Left renal pelvis (tissue), 4 donors: ENCODE measurements at places on chromosomes 2 and 18. TPM values are rescaled to one million over a fixed set of nuclear protein-coding genes. Genes with fewer than 3 reads are reported as not detected.

Gene NXPH2
- 2.5 TPM for polyA plus RNA-seq

DNA sequence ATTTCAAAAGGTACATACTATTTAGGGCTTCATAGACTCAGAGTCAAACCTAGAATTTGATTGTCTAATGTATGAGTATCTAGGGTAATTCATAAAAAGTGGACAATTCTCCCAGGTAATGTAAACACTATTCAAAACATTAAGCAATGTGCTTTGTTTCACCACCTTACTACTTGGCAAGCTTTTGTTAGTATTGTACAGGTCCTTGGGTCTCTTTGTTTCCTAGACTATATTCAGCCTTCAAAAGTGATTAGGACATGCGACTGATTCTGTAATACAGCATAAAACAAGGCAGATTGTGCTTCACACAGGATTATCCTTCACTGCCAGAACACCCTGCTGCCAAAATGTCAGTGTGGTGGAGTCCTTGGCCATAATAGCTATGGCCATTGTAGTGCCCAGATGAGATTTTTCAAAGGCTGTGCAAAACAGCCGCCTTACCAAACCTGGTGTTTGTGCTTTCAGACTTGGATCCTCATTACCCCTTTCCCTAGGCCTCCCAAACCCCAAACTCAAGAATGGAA, 90.1 kb upstream of the CAVIN2 start:
- DNase-seq, result no peak

DNA sequence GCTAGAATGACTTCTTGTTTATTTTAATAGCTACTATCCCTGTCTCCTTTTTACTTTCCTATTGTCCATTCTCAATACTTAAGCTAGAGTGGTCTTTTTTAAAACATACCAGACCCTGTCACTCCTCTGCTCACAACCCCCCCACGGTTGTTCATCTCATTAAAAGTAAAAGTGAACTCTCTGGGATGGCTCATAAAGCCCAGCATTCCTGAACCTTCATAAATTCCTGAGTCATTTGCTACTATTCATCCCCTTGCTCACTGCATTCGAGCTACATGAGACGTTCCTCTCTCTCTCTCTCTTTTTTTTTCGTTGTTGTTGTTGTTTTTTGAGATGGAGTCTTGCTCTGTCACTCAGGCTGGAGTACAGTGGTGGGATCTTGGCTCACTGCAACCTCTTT, 148.7 kb upstream of the DSEL start:
- DNase-seq, result no peak

Gene RAB6C
- polyA plus RNA-seq, result 1.4 TPM

DNA sequence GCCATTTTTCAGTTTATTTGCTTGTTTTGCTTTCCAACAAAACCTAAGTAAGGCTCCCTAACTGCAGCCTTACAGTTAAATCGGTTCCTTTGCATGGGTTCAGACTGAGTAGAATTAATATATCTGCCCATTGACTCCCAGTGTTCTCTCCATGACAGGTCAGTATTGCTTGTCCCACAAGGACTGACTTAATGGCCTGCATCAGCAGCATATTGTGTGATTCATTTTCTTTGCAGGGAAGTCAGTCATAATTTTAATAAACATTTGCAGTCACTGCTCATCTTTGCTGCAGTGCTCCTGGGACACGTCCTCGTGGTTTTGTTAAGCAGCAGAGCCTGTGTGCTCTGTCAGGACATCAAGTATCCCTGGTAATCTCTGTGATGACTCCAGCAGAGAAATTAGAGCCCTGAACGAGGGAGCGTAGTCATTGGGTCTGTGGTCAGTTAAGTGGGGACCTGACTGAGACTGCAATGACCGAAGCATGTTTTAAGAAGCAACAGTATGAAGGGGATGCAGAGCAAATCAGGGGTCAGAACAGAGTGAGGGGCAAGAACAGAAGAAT, 93.3 kb downstream of the CDH20 start:
- no peak for DNase-seq

Gene CPO
- 2.0 TPM for polyA plus RNA-seq

Gene C2orf80
- polyA plus RNA-seq, result 0.58 TPM

GRCh38 chr2:222835143-222835822, 25.6 kb upstream of the ACSL3 start:
- peak; percentile 14 for DNase-seq
